ENCODE measurements at places on chromosomes 7 and 10. TPM values are rescaled to one million over a fixed set of nuclear protein-coding genes. Genes with fewer than 3 reads are reported as not detected.

The KLHL7 gene
- total RNA-seq, result 86.7 TPM

The PRR15 gene
- not detected for total RNA-seq

The DDX50 gene
- total RNA-seq, result 31.6 TPM

The TAS2R5 gene
- total RNA-seq, result 1.3 TPM

The ADGRA1 gene
- total RNA-seq, result 9.1 TPM

The NPC1L1 gene
- not detected for total RNA-seq

The PDE1C gene
- total RNA-seq, result 3.3 TPM

The GIMAP1 gene
- total RNA-seq, result not detected

The DNAJC12 gene
- 54.7 TPM for total RNA-seq

The XRCC2 gene
- total RNA-seq, result 3.0 TPM

DNA sequence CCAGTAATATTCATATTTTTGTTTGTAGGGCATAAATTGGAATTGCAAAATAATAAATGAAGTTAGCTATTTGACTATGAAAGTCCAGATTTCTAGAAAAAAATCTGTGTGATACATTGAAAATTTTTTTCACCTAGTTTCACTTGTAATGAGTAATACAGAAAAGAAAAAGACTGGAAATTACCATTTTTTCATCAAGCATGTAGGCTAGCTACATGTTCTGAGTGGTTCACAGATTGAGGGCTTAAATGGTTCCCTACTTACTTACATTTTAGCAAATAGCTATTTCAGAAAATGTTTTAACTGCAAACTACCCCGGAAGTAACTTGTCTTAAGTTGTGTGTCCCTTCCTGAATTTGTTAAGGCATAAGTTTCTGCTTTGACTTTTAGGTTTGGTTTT is 396.0 kb downstream of the PHF14 start:
- no peak overlapping the region for H3K4me3 ChIP-seq
- no peak for DNase-seq
- H3K27ac ChIP-seq, result no peak overlapping the region
- no peaks in the 10 kb centered on the region for H3K4me1 ChIP-seq
- H3K36me3 ChIP-seq, result no peaks in the 10 kb centered on the region
- peaks cover 7% of the 10 kb centered on the region for H3K27me3 ChIP-seq

GRCh38 chr7:28573651-28574301 is 161.5 kb downstream of the CREB5 start:
- DNase-seq, result no peak
- H3K4me1 ChIP-seq, result peaks cover 18% of the 10 kb centered on the region
- no peak overlapping the region for H3K4me3 ChIP-seq
- no peaks in the 10 kb centered on the region for H3K36me3 ChIP-seq
- no peaks in the 10 kb centered on the region for H3K27me3 ChIP-seq

GRCh38 chr7:130270947-130271800 is 4.5 kb downstream of the CPA2 start:
- H3K4me1 ChIP-seq, result peaks cover 37% of the 10 kb centered on the region
- peaks cover 2% of the 10 kb centered on the region for H3K27me3 ChIP-seq
- no peak for DNase-seq
- peak overlapping the region; percentile 96 for H3K27ac ChIP-seq
- H3K36me3 ChIP-seq, result no peaks in the 10 kb centered on the region

DNA sequence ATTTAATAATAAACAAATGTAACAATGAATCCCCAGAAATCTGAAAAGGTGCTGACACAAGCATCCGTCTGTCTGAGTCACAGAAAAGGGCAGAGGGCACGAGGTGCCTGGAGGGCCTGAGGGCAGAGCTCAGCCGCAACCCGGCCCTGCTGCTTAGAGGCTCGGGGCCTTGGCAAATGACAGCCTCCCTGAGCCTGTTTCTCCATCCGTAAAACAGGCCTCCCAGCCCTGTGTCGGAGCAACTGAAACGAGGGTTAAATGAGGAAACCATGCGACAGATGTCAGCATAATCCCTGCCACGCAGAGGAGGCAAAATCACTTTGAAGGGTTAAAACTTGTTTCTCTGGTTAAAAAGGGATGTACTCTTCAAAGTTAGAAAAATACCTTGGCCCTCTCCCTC is 24.9 kb downstream of the NUDT1 start:
- peaks cover 2% of the 10 kb centered on the region for H3K27me3 ChIP-seq
- DNase-seq, result no peak
- H3K36me3 ChIP-seq, result peaks cover 4% of the 10 kb centered on the region
- peaks cover 9% of the 10 kb centered on the region for H3K4me1 ChIP-seq
- peak overlapping the region; percentile 33 for H3K27ac ChIP-seq
- no peak overlapping the region for H3K4me3 ChIP-seq

GRCh38 chr10:122421054-122421625 is 33.3 kb upstream of the ARMS2 start:
- peaks cover 2% of the 10 kb centered on the region for H3K27me3 ChIP-seq
- no peak overlapping the region for H3K4me3 ChIP-seq
- no peak for DNase-seq
- H3K4me1 ChIP-seq, result peaks cover 10% of the 10 kb centered on the region

- H3K36me3 ChIP-seq, result no peaks in the 10 kb centered on the region
- no peaks in the 10 kb centered on the region for H3K27me3 ChIP-seq
- no peaks in the 10 kb centered on the region for H3K4me1 ChIP-seq
- H3K4me3 ChIP-seq, result no peak overlapping the region
- H3K27ac ChIP-seq, result no peak overlapping the region
Measured at GRCh38 chr10:50951365-50951764, 65.9 kb upstream of the A1CF start.

DNA sequence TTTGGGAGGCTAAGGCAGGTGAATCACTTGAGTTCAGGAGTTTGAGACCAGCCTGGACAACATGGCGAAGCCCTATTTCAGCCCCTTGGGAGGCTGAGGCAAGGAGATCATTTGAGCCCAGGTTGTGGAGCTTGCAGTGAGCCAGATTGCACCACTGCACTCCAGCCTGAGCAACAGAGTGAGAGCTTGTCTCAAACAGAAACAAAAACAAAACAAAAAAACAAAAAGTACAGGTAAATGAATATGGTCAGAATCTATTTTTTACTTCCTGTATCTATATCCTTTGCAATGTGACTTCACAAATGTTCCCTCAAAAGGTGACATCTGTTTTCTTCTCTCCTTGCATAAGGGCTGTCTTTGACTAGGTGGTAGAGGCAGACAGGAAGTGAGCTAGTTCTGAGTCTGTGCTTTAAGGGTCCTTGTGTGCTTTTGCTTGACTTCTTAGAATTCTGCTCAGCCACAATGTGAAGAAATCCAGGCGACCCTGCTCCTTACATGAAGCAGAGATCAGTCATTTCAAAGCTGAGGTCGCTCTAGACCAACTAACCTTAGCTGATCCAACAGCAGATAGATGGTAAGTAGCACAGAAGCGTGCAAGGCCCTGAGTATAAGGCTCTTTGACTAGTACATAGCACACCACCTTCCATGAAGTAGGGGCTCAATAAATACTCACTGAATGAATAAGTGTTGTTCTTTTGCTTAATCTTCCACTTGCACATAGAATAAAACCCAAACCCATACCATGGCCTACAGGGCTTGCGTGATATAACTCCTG is 423.2 kb upstream of the PCDH15 start:
- H3K27me3 ChIP-seq, result no peaks in the 10 kb centered on the region
- no peak overlapping the region for H3K4me3 ChIP-seq
- no peak for DNase-seq
- H3K36me3 ChIP-seq, result no peaks in the 10 kb centered on the region
- H3K4me1 ChIP-seq, result no peaks in the 10 kb centered on the region

DNA sequence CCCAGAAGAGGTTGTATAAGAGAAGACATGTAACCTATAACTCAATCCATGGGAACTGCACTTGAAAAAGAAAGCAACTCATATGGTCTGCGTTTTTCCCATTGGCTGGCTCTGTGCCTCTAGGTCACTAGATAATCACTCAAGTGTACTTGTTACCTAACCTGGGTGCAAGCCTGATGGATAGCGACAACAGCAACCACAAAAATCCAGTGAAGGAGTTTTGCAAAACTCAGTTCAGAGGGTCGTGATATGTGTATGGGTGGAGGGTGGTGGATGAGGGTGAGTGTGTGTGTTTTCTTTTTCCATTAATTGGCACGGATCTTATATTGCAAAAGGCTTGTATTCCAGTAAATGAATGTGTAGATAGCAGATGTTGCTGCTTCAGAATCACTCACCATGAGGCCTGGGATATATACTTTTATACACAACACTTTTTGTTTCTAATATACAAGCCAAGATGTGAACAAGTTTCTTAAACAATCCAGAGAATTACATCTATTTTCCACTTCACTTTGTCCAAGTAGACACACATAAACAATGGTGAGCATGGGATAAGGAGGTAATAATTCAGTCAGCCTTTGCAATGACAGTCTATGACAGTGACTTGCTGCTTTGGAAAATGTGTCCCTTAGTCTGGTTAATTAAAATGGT is 286.9 kb upstream of the DKK1 start:
- no peak overlapping the region for H3K4me3 ChIP-seq
- no peaks in the 10 kb centered on the region for H3K36me3 ChIP-seq
- H3K27ac ChIP-seq, result no peak overlapping the region
- H3K27me3 ChIP-seq, result no peaks in the 10 kb centered on the region
- peaks cover 3% of the 10 kb centered on the region for H3K4me1 ChIP-seq

- H3K4me3 ChIP-seq, result no peak overlapping the region
- H3K27ac ChIP-seq, result no peak overlapping the region
- no peak for DNase-seq
- H3K27me3 ChIP-seq, result peaks cover under 1% of the 10 kb centered on the region
- H3K36me3 ChIP-seq, result peaks cover 7% of the 10 kb centered on the region
- peaks cover 12% of the 10 kb centered on the region for H3K4me1 ChIP-seq
Measured at GRCh38 chr10:63137306-63137705, 4.2 kb downstream of the NRBF2 start.

DNA sequence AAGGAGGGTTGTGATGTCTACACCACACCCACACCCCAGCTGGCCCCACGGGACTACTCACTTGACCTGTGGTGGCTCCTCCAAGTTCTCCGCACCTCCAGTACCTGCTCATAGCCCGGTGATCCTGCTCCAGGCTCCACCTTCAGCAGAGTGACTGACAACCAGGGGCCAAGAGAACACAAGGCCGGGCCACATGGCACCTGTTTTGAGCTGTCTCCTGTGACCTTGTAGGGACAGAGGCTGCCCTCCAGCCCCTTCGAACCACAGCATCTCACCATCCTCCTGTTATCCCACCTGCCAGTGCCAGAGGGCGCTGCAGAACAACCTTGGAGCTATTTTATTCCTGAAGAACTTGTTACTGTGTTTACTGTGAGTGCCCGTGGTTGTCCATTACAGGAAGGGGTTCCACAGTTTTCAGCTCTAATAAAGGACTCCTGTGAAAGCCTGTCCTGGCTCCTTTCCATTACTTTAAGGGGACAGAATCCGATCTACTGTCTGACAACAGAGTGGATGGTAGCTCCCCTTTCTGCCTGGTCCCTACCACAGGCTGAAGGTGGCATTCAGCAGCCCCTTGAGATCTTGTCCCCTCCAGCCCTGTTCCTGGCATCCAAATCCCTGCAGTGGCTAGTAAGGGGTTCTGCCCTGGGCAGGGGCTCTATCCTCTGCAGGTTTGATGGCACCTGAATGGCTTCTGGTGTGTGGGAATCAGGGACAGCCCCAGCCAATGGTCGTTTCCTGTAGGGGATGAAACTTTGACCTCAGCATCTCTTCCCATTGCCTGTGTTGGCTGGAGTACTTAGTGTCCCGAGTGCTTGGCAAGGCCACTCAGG is 50.8 kb downstream of the C10orf120 start:
- H3K4me3 ChIP-seq, result no peak overlapping the region
- peaks cover 12% of the 10 kb centered on the region for H3K27me3 ChIP-seq
- DNase-seq, result peak; percentile 77
- no peaks in the 10 kb centered on the region for H3K4me1 ChIP-seq
